ENCODE measurements at places on chromosomes 5 and 9. TPM values are rescaled to one million over a fixed set of nuclear protein-coding genes. Genes with fewer than 3 reads are reported as not detected.

- H3K4me3 ChIP-seq, result no peak overlapping the region
- no peaks in the 10 kb centered on the region for H3K27me3 ChIP-seq
- no peak overlapping the region for H3K27ac ChIP-seq
- H3K4me1 ChIP-seq, result no peaks in the 10 kb centered on the region
Observed at GRCh38 chr9:83267741-83268140, 204.8 kb upstream of the RASEF start.

DNA sequence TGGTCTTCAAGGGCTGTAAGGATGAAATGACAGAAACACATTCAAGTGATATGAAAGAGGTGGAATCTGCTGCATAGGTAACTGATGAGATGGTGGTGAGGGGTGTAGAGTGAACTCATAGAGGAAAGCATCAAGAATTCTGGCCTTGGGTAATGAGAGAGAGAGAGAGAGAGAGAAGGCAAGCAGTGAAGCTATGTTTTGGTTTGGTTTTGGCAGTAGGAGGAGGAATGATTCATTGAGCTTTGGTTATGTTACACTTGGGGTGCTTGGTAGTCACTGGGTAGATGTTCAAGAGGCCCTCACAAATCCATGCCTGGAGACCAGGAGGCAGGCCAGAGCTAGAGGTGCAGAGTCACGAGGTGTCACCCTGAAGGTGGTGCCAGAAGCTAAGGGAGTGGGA is 89.5 kb downstream of the EGFLAM start:
- H3K27me3 ChIP-seq, result no peaks in the 10 kb centered on the region
- H3K4me3 ChIP-seq, result no peak overlapping the region
- no peaks in the 10 kb centered on the region for H3K4me1 ChIP-seq
- DNase-seq, result no peak

The PROB1 gene
- 0.57 TPM for total RNA-seq

DNA sequence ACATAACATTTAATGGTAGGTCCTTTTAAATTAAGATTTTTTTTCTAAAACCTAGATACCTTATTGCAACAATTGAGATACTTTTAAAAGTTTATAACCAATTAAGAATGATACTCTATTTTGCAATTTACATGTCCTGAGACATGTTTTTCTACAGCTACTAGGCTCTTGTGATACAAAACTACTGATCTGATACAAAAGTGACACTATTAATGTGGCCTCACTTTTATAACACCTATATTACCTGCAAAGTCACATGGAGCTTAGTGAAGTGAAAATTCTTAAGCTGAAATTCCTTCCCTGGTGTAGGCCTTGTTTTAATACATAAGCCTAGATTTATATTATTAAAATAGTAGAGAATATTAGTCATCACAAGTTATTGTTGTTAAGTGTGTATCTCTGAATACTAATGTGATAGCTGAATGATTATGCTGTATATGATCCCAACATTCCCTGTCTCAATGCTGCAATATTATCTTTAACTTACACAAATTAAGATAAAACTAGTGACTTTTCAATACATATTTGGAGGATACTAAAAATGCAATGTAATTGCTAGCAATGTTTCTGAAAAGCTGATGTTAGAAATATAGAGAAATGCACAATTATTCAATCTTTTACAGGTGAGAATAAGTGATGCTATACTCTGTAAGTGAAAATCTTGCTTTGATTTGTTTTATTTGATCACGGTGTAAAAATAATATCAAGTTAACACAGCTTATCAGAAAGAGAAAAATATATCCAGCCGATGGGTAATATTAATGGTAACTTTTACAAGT is 2.6 kb downstream of the NFIB start:
- no peak for DNase-seq
- peaks cover 21% of the 10 kb centered on the region for H3K4me1 ChIP-seq
- H3K27me3 ChIP-seq, result peaks cover 52% of the 10 kb centered on the region
- no peak overlapping the region for H3K27ac ChIP-seq

The GIN1 gene
- total RNA-seq, result 3.5 TPM

GRCh38 chr5:1463326-1464095 is 18.3 kb upstream of the SLC6A3 start:
- H3K36me3 ChIP-seq, result peaks cover 2% of the 10 kb centered on the region
- H3K27ac ChIP-seq, result no peak overlapping the region
- no peak overlapping the region for H3K4me3 ChIP-seq
- DNase-seq, result no peak
- H3K27me3 ChIP-seq, result no peaks in the 10 kb centered on the region

The CCDC152 gene
- total RNA-seq, result 2.1 TPM

The NEUROG1 gene
- total RNA-seq, result not detected

GRCh38 chr9:123928533-123929176 is 1.3 kb downstream of the DENND1A start:
- peaks cover 5% of the 10 kb centered on the region for H3K27me3 ChIP-seq
- peaks cover 30% of the 10 kb centered on the region for H3K4me1 ChIP-seq
- H3K4me3 ChIP-seq, result peak overlapping the region; percentile 90
- H3K36me3 ChIP-seq, result peaks cover 8% of the 10 kb centered on the region
- no peak for DNase-seq

DNA sequence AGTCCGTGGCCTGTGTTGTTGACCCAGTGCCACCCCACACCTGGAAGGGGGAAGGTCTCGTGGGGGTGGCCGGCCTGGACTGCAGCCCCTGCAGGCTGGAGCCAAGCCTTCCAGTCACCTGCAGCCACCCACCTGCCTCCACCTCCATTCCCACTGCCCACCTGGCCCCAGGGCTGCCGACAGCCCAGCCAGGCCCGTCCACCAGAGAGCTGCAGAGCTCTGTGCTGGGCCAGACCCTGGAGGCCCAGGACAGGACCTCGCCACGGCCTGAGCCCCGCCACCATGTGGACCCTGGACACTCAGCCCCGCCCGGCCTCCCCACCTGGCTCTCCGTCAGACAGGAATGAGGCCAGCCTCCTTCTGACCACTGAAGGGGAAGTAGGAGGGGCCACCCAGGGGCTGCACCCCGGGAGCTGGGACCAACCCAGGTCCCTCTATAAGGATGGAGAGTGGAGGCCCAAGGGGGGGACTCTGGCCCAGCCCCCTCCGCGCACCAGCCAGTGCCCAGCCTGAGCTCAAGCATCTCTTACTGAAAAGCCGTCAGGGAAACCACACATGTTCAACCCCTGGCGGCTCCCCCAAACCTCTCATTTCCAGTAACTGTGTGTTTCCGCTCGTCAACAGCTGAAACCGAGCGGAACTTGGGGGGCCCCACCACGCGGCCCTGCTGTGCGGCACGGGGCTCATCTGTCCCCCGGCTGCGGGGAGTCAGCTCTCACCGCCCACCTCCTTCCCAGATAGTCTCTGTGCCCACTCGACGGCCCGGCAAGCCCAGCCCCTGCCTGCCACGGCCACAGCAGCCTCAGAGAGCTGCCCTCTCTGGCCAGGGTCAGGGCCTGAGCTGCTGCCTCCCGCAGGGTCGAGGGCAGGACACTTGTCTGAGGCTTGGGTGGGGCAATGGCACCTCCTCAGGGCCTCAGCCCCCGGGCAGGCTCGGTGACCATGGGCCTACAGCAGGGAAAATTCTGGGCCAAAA is 12.8 kb downstream of the NOTCH1 start:
- H3K27me3 ChIP-seq, result no peaks in the 10 kb centered on the region
- DNase-seq, result no peak

GRCh38 chr5:58075907-58076306 is 384.0 kb downstream of the PLK2 start:
- no peak overlapping the region for H3K4me3 ChIP-seq
- peaks cover 5% of the 10 kb centered on the region for H3K4me1 ChIP-seq
- no peaks in the 10 kb centered on the region for H3K36me3 ChIP-seq
- no peak for DNase-seq
- no peak overlapping the region for H3K27ac ChIP-seq
- peaks cover 9% of the 10 kb centered on the region for H3K27me3 ChIP-seq

The CNTFR gene
- not detected for total RNA-seq

DNA sequence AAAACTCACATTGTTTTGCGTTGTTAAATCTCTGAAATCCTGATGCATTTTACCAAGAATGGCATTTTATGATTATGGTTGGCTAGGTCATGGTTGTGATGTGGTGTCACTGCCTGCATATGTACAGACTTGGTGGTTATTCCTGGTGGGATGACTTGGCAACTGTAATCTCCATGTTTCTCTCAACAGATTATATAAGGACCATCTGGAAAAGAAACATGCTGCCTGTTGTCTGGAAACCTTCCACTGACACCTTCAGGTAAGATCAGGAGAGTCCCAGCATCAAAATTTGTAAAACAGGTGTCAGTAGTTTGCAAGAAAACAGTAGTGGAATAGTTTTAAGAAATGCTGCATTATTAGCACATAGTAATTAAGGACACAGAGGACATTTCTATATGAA is 3.0 kb upstream of the ACER2 start:
- H3K36me3 ChIP-seq, result no peaks in the 10 kb centered on the region
- H3K27ac ChIP-seq, result no peak overlapping the region
- no peaks in the 10 kb centered on the region for H3K27me3 ChIP-seq
- no peak for DNase-seq

GRCh38 chr5:2721385-2722138 is 29.9 kb downstream of the IRX2 start:
- H3K36me3 ChIP-seq, result no peaks in the 10 kb centered on the region
- DNase-seq, result no peak
- H3K4me3 ChIP-seq, result no peak overlapping the region
- H3K27ac ChIP-seq, result no peak overlapping the region
- no peaks in the 10 kb centered on the region for H3K4me1 ChIP-seq
- H3K27me3 ChIP-seq, result no peaks in the 10 kb centered on the region

DNA sequence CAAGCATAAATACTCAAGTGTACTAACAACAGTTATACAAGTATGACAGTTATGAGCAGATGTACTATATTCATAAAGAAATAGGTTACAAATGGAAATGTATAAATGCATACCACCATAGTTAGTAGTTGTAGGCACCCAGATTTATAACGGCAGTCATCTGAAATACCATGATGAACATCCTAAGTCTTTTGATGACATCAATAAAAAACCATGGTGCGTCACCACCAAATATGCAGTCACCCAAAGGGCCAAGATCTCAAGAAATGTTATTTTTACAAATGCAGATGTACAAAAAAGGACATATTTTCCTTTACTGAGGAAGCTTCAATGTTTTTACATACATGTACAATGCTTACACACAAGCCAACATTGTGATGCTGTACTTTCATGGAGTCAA is 70.8 kb upstream of the XPA start:
- peaks cover 9% of the 10 kb centered on the region for H3K36me3 ChIP-seq
- H3K4me1 ChIP-seq, result peaks cover 2% of the 10 kb centered on the region
- no peak for DNase-seq
- H3K27me3 ChIP-seq, result peaks cover 79% of the 10 kb centered on the region
- no peak overlapping the region for H3K27ac ChIP-seq

GRCh38 chr5:131001507-131001906 is 163.5 kb downstream of the HINT1 start:
- H3K27me3 ChIP-seq, result peaks cover 16% of the 10 kb centered on the region
- no peak for DNase-seq
- no peaks in the 10 kb centered on the region for H3K36me3 ChIP-seq
- H3K4me3 ChIP-seq, result no peak overlapping the region

DNA sequence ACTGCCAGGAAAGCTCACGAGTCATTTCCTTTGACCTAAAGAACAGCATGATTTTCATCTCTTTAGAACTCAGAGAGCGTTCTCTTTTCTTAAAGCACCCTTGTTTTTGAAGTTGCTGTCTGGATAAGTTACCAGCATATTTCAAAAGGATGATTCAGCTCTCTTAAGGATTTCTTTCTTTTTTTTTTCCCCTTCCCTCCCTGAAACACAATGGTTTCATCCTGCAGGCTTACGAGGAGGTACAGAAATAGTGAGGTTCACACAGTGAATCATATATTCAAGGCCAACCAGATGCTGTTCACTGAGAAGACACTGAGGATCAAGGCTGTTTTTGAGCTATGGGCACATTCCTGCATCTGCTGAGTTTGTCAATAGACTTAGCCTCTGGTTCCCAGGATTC is 257.2 kb downstream of the KIF4B start:
- no peak for DNase-seq
- no peak overlapping the region for H3K4me3 ChIP-seq
- no peak overlapping the region for H3K27ac ChIP-seq
- no peaks in the 10 kb centered on the region for H3K4me1 ChIP-seq
- H3K36me3 ChIP-seq, result no peaks in the 10 kb centered on the region

The EHMT1 gene
- total RNA-seq, result 106 TPM

The ELL2 gene
- total RNA-seq, result 59.8 TPM

DNA sequence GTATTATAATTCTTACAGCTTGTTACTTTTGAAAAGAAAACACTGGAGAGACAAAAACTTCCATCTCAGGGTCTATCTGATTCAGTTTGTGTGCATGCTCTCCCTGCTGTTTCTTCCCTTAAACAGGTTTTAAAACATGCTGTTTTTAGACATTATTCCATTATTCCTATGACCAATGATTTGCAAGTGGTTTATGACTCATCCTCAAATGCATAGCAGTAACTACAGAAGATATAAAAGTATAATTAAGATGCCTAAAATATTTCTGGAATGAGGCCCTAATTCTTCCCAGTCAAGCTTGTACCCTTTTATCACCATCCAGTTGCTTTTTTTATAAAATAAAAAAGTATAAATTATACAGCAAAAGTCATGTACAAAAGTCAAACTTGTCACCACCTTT is 3.7 kb downstream of the DTWD2 start:
- no peak overlapping the region for H3K27ac ChIP-seq
- no peaks in the 10 kb centered on the region for H3K36me3 ChIP-seq
- peaks cover 17% of the 10 kb centered on the region for H3K4me1 ChIP-seq
- no peaks in the 10 kb centered on the region for H3K27me3 ChIP-seq

- no peaks in the 10 kb centered on the region for H3K36me3 ChIP-seq
- peaks cover 65% of the 10 kb centered on the region for H3K4me1 ChIP-seq
- H3K4me3 ChIP-seq, result no peak overlapping the region
- no peaks in the 10 kb centered on the region for H3K27me3 ChIP-seq
- H3K27ac ChIP-seq, result peak overlapping the region; percentile 97
Observed at GRCh38 chr9:113514748-113515147, 51.2 kb downstream of the RGS3 start.

DNA sequence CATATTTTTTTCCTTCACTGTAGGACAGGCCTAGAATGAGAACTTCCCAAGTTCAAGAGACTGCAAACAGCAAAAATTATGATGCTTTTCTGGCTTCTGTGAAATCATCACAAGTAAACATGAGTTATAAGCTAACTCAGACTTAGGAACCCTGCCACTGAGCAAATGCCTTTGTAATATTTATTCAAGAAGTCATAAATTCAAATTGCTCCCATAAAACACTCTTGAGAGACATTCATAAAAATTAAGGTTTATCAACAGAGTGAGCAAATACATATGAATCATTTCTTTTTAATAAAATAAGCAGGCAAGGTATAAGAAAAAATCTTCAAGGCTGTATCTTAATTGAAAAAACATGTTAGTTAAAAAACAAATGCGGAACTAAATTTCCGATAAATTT is 124.2 kb downstream of the GNA14 start:
- peaks cover 9% of the 10 kb centered on the region for H3K27me3 ChIP-seq
- H3K4me3 ChIP-seq, result no peak overlapping the region
- no peak for DNase-seq

The CER1 gene
- not detected for total RNA-seq

DNA sequence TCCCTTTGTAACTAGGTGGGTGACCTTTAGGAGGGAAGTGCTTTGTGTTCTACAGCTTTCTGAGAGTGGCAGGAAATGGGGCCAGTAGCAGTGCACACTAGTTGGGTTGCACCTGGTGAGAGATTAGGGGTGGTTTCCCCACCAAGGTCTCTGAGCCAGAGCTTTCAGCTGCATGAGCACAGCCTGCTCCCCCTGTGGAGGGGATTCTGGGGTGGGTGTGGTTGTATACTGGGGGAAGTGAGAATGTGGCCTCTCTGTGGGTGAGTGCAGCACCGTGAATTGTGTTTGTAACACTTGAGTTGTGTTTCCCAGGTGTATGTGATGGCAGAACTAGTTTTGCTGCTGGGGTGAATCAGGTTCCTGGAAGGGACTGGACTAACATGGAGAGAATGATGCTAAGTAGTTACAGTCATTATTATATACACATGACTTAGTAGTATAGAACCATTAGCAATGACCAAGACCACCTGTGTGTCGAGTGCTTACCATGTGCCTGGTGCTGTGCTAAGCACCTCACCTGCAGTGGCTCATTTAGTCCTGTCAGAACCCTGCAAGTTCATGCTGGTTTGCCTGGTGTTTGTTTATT is 11.8 kb upstream of the CXXC5 start:
- peaks cover 32% of the 10 kb centered on the region for H3K4me1 ChIP-seq
- H3K4me3 ChIP-seq, result peak overlapping the region; percentile 76
- H3K36me3 ChIP-seq, result peaks cover 3% of the 10 kb centered on the region
